ENCODE measurements at places on chromosomes 6 and 20.

- DNase-seq: no peak
These were observed 51.9 kb downstream of the LRFN2 start for GRCh38 chr6:40535110-40535818.

DNA sequence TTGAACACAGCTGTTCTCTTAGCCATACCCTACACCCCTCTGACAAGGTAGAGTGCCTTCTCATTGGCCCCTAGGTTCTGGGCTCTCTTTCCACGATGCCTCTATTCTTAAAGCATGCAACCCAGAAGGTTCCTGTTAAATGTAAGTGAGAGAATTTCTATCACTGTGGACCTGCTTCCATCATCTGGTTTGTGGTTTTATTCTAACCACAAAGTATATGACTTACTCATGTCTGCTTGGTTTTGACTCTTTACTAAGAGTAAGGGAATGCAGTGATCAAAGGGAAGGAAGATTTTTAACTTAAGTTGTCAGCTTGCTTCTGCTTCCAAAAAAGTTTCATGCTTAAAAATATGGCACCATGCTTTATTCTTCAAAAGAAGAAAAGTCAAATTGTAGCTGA lies 80.2 kb downstream of the ANKEF1 start:
- DNase-seq: no peak

DNA sequence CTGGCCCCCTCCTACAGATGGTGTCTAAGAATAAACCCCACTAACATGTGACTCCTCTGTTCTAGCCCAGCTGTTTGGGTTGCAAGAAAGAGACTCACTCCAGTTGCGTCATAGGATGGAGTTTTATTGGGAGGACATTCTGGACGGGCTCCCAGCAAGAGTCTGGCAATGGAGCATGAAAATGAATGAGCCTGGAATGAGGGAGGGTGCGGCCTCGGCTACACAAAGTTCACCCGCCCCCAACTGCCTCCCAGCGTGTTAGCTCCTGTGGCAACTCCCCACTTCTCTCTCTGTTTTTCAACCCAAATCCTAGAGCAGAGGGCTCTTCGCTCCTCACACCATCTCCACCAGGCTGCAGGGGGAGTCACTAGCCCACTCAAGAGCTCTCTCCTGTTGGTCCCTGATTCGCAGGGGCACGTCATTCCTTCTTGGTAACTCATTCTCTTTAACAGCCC lies 5.1 kb upstream of the ADAM33 start:
- DNase-seq: no peak

DNA sequence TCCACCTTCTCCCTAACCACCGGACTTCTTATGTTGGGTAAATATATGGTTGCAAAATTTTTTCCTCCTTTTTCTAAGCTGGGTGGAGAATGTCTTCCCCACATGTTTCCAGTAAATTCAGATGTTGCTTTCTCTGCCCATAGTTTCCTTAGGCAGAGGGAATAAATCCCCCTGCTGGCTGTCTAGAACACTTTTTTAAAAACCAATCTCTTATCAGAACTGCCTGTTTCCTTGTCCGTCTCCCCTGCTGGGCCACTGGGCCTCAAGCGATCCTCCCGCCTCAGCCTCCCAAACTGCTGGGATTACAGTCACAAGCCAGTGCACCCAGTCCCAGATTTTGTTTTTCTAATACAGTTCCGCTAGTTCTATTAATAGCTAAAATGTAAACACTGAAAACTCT lies 9.9 kb upstream of the WFDC2 start:
- DNase-seq: peak; percentile 50

- DNase-seq: no peak
These were observed 7.4 kb downstream of the ADGRF5 start for GRCh38 chr6:46914279-46914810.

DNA sequence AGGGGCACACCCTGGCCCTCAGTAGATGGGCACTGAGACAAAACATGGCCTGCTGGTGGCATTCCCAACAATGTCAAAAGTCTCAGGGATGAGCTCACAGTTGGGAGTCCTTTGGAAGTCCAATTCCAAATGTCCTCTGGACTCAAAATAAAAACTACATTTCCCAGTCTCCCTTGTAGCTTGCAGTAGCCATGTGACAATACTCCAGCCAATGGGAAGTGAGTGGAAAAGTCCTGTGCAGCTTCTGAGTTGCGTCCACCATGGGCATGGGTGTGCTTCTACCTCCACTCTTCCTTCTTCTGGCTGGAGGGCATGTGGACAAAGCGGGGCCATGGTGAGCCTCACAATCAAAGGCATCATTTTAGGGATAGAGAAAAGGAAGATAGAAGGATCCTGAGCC lies 5.8 kb upstream of the ADAM33 start:
- DNase-seq: peak; percentile 65

- no peak for DNase-seq
These were observed 42.5 kb upstream of the DST start for GRCh38 chr6:56685102-56685733.

DNA sequence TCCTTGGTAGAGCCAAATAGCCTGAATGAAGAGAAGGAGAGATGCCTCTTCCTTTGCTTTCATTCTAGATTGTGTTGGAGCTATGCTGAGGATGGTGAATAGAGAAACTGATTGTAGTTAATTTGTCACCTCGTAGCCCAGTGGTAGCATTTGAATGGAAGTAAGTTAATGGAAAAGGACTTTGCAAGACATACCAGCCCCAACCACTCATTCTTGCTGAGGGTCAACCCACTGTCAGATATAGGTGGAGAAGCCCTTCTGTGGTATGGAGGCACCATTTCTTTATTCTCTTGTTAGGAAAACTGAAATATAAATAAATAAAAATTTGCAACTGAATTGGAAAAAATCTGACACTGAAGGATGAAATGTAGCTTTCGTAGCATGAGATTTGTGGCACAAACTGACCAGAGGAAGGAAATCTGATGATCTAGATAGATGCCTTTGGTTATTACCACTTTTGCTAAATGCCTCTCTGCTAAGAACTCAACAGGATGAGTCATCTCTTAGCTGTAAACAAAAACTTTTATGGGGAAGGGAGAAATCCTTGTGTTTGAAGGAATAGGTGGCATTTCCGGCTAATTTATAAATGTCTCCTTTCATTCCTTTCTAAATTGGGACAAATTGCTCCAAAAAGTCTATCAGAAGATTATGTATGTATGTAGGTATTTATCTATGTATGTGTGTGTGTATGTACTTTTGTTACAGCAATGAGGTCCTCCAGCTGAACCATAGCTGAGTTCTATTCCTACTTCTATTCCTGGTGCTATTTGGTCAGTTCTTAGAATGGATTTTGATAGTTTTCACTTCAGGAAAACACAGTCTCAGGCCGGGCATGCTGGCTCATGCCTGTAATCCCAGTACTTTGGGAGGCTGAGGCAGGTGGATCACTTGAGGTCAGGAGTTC lies 76.5 kb upstream of the SUPT3H start:
- peak; percentile 11 for DNase-seq

DNA sequence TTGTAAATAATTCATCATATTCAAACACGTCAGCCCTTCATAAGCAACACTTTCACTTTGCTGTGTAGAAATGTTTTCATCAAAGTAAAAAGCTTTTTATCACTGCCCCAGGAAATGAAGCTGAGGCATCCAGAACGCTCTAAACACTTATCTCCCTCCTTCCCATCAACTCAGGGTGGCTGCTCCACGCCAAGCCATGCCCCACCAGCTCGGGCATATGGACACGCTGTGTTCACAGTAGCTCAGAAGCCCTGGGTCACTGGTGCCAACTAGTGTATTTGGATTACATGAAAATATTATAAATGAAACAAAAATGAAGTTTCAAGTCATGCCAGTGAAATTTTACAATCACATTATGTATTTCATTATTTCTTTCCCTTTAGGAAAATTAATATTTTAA lies 10.3 kb downstream of the PDE10A start:
- no peak for DNase-seq

DNA sequence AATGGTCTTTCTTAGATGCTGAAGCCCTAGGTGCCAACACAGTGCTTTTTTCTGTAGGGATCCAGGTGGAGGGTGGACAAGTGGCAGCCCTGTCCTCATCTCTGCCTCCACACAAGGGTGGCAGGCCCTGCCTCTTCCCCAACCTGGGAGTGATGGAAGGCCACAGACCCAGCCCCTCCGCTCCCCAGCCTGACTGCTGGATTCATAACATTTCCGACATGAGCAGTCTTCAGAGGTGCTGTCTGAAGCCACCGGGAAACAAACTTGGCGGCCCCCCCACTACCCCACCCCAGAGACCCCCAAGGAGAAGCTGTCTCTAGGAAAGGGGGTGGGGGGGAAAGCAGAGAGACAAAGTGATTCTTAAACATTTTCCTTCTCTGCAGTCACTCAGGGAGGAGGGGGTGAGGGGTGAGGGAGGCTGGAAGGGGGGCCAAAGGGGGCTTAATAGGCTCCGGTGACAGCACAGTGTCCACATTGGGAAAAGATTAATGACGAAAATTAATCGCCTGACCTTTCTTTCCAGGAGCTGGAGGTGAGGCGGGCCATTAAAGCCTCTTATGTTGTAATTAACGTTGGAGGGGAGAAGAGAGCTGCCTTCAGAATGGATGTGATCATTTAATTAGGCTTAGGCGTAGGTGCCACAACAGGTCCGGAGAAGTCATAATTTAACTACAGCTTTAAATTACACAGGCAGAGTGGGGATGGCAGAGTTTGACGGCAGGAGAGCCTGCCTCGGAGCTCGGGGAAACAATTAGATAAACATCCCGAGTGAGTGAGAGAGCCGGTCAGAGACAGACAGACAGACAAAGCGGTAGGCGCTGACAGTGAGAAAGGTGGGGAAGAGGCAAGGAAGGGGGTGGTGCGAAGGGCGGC lies 76.8 kb upstream of the FOXP4 start:
- no peak for DNase-seq

- peak; percentile 75 for DNase-seq
These were observed 111.4 kb upstream of the CLDN20 start for GRCh38 chr6:155152211-155153076.

- peak; percentile 70 for DNase-seq
These were observed 18.9 kb upstream of the DSN1 start for GRCh38 chr20:36792422-36792821.

GRCh38 chr20:41180599-41181333 lies 43.4 kb downstream of the PLCG1 start:
- DNase-seq: no peak

GRCh38 chr20:51326201-51326819 lies 216.2 kb downstream of the NFATC2 start:
- peak; percentile 25 for DNase-seq

- DNase-seq: no peak
These were observed 115.7 kb downstream of the PRIM2 start for GRCh38 chr6:57432919-57433684.

GRCh38 chr6:95501032-95501904 lies 76.1 kb upstream of the MANEA start:
- no peak for DNase-seq

DNA sequence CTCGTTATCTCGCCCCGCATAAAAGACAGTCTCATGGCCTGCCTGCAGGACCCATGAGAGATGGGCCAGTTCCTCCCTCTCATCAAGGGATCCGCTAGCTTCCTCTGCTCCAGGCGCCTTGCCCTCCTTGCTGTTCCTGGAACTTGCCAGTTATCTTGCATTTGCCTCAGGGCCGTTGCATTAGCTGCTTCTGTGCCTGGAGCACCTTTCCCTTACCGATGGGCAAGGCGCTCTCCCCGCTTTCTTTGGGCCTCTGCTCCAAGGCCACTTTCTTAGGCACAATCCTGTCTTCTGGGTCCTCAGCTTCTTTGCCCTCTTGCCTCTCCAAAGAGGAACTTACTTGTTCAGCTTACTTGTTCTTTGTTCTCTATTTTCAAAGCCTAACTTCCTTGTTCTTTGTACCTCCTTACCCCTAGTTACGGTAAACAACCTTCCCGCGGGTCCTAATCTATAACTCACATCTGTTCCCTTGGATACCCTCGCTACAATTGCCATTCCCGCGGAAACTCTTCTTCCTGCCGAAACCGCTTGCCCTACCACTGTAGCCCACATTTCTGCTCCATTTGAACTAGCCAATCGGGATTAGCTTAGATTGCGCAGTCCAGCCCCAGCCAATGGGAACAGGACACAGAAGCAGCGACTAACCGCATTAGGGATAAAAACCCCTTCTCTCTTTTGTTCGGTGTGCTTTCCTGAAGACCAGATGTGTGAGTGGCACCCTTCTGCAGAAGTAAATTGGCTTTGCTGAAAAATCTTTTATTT lies 887 bp upstream of the NSFL1C start:
- no peak for DNase-seq

- DNase-seq: no peak
These were observed 60.3 kb upstream of the PRELID3B start for GRCh38 chr20:59102841-59103299.

- no peak for DNase-seq
These were observed 123.7 kb downstream of the AGPAT4 start for GRCh38 chr6:161150136-161150535.

DNA sequence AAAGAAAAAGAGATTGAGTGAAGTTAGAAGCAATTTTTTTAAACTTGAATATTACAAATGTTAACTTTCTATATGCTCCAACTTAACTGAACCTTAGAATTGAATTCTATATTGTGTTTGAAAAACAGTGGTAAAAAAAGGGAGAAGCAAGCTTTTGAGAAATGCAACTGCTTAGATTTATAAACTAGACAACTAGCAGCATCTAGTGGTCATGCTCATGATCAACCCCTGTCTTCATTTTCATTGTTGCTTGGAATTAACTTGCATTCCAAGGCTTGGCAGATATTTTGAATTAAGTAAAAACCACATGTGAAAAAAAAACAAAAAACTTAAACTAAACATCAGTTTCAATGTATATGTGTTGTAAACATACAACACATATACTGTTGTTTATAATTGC lies 113.1 kb downstream of the C6orf58 start:
- peak; percentile 27 for DNase-seq

GRCh38 chr6:150435832-150436231 lies 67.0 kb downstream of the IYD start:
- DNase-seq: no peak

GRCh38 chr6:5205035-5205507 lies 55.7 kb downstream of the LYRM4 start:
- no peak for DNase-seq

DNA sequence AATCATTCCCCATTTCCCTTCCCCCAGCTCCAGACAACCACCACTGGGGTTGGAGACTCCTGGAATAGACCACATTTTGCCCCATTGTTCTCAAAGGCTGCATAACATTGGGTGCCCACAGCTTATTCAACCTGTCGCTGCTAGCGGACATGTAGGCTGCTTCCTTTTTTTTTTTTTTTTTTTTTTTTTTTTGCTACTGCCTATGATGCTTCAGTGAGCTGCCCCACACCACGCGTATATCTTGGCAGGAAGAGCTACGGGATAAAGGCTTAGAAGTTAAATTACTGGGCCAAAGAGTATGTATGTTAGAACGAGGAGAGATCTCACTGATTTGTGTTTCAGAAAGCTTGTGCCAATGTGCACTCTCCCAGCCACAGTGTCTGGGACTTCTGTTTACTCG lies 7.0 kb downstream of the LBP start:
- no peak for DNase-seq

GRCh38 chr6:39698789-39699188 lies 26.4 kb downstream of the KIF6 start:
- DNase-seq: no peak

- no peak for DNase-seq
These were observed 23.2 kb upstream of the FILIP1 start for GRCh38 chr6:75516757-75517156.

GRCh38 chr20:35284267-35284991 lies at the start of gene EIF6:
EIF6 (minus strand) TSS chr20:35284772; CDS start chr20:35284487, 285 bp downstream.
- peak; percentile 93 for DNase-seq

Data from HEK293T (cell line).